ENCODE measurements at places on chromosomes 3 and 15.

DNA sequence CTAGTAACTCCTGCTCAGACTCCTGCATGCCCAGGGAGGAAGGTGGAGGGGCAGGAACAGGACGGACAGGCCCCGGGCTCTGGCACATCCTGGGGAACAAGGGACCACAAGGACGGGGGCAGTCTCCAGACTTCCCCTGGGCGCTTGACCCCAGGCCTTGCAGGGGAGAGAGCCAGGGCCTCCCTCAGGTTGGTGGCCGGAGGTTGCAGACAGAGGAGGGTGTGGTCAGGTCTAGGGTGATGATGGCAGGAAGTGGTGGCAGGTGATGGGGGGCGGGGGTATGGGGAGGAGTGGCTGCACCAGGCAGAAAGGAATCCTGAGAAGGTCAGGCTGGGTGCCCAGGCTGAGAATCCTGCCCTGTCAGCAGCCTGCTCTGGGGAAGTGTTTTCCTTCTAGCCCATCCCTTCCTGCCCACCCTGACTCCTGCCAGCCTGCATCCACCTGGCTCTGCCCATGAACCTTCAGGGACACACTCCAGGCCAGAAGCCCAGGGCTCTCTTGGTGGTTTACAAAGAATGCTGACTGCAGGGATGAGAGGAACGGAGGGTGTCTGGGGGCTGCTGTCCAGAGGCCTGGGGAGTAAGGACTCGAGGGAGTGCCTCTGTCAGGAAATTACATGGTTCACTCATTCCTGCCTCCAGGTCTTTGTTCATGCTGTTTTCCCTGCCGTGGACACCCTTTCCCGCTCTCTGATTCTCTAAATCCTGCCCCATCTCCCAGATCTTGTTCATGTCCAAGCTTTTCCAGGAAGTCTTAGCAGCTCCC lies 15.8 kb downstream of the LOXL1 start:
- no peak for DNase-seq

- no peak for DNase-seq
These were observed 117.2 kb downstream of the UACA start for GRCh38 chr15:70646169-70646568.

- no peak for DNase-seq
These were observed 478.0 kb downstream of the GABRG3 start for GRCh38 chr15:27448986-27449385.

DNA sequence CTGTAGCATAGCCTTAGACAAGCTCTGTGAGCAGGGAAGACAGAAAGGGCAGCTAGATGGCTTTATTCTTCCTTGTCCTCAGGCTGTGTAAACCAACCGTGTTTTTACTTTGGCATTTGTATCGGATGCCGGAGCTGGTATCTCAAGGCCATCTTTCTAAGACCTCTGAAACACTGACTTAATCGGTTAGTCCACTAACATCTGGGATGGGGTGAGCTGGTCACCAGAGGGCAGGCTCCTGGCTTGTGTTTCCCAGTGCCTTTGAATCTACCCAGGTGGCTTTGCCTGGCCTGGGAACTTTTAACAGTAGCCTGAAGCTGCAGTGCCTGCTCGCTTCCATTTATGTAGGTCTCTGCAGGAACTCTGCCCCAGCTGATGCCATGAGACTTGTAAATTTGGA lies 252.7 kb downstream of the NR1D2 start:
- DNase-seq = no peak

DNA sequence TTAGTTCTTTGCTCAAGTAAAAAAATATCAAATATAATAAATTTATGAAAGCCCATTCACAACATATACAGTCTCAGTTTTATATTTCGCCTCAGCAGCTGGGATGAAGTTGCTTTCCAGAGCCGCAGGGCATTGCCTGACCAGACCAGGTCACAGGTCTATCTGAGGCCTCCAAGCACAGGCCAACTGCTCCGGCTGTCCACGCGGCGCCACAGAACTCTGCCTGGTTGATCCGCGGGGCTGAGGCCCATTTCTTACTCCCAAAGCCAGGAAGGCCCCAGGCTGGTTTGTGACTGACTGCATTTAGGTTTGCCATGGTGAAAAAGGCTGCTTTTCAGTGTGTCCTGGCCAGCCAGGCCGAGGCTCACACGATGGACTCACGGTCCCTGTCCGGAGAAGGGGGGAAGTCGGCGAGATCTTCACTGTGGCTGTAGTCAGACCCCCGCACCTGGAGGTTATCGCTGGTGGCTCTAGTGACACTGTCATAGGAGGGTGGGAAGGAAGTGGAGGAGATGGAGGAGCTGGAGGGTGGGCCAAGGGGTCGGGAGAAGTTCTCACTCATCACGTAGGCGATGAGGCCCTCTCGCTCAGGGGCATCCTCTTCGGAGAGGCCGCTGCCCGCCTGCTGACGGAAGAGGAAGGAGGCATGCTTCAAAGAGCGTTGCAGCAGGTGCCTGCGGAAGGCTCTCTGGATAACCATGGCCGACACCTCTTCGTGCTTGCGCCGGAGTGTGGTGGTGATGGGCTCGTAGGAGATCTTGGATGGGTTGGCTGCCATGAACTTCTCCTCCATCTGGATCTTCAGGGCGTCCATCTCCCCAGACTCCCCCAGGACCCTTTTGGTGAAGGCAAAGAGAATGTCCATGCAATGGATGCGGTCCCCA lies 54.1 kb downstream of the EXOG start:
- DNase-seq = no peak

DNA sequence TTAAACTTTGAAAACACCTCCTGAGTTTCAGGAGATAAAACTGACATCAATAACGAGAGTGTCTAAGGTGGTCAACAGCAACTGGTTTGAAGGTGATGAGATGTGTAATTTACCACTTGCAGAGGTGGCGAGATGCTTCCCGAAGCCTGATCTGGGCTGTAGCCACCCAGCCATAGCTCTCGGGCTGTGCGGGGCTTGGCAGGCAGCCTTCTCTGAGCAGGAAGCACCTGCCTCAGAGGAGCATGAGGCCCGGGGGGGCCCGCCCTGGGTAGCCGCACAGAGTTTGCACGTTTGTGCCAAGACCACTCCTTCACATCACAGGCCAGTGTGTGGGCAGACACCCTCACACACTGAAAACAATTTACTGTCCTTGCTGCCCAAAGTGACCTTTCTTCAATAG lies 220.3 kb downstream of the CACNA2D3 start:
- DNase-seq = no peak

- no peak for DNase-seq
These were observed 46.8 kb upstream of the VILL start for GRCh38 chr3:37943631-37944314.

DNA sequence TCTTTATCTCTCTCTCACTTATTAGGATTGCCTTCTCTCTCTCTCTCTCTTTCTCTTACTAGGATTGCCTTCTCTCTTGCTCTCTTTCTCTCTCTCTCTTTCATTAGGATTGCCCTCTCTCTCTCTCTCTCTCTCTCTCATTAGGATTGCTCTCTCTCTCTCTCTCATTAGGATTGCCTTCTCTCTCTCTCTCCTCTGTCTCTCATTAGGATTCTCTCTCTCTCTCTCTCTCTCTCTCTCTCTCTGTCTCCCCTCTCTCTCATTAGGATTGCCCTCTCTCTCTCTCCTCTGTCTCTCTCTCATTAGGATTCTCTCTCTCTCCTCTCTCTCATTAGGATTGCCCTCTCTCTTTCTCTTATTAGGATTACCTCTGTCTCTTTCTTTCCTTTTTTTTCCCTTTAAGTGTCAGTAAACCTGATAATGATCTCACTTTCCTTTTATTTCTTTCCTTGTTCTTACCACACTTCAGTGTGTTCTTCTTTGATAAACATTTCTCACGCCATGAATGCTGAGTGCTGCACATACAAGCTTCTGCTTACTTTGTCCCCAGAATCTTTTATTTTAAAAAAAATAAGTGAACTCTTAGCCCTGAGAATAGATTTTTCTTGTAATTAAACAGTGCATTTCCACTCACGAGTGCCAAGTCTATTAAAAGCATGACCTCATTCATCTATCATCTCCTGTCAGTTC lies 243.4 kb upstream of the TBC1D5 start:
- DNase-seq = no peak

DNA sequence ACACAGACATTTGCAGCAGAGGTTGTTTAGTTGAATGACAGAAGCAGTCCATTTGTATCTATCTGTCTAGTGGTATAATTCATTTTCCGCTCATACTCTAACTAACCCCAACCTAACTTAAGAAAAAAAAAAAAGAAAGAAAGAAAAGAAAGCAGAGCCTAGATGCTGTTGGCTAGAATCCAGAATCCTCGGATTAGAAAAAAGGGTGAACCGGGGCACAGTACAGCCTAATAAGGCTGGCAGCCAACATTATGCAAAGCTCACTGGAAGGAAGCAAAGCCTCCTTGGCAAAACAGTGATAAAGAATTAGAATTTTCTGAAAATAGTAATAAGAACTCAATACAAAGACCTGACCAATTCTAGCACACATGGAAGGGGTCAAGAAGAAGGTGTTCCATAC lies 640.8 kb downstream of the TUSC7 start:
- no peak for DNase-seq

DNA sequence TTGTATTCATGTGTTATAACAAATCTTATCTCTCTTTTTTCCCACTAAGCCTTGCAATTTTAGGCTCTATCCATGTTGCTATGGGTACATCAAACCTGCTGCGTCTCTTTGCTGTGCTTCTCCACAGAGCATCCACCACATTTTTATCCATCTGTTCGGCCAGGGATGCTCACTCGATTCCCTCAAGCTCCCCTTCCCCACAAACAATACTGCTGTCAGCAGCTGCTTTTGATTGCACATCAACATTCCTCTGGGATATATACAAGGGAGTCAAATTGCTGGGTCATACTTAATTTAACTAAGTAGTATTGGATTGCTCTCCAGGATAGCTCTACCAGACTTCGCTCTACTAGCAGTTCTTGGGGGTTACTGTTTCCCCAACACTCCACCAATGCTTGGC lies 36.8 kb downstream of the TMEM108 start:
- DNase-seq = no peak

GRCh38 chr3:193895409-193895808 lies 240.5 kb upstream of the HES1 start:
- no peak for DNase-seq

DNA sequence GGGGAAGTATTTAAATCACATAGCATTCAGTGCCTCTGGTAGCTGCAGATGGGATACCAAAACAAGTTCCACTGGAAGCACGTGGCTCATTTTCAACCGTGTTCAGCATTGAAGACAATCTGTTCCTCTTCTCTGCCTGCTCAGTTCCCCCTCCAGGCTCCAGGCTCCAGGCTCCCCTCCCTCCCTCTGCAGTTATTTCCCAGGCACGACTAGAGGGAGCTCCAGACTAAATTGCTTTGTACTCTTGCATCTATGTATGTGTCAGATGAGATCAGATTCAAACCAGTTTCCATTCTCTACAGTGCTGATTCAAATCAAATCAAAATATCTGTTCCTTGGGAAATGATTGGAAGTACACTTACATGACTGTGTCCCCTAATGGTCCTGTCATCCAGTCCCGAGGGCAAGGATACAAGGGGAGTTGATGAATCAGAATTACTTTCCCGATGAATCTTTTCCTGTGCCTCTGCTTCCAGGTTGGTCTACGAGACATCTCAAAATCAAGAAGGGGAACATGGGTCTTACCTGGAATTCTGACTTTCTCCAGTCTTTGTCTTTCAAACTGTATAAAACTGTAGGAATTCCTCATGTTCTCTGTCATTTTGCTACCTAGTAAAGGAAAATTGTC lies 600.5 kb downstream of the EDEM1 start:
- DNase-seq = no peak

GRCh38 chr15:54033869-54034458 lies 55.7 kb downstream of the UNC13C start:
- DNase-seq = no peak

GRCh38 chr3:88775026-88775690 lies 332.3 kb upstream of the EPHA3 start:
- DNase-seq = no peak

DNA sequence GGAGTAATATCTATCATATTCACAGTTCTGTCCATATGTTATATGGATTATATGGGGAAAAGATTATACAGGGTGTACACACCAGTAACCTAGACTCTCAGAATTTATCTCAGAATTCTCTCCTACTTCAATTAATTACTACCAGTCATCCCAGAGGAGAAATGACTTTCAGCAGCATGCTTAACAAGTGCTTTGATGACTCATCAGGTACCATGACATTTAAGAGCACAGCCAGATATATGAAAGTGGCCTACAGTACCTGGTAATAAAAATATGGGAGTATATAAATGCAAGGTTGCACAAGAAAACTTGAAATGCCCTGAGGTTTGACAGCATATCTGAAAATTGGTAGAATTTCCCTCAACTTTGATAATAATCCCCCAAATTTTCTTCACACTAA lies 1273.0 kb downstream of the OTOL1 start:
- no peak for DNase-seq

GRCh38 chr15:90059208-90059985 lies 42.9 kb downstream of the IDH2 start:
- no peak for DNase-seq

GRCh38 chr15:85955501-85956391 lies 123.9 kb upstream of the AGBL1 start:
- no peak for DNase-seq

DNA sequence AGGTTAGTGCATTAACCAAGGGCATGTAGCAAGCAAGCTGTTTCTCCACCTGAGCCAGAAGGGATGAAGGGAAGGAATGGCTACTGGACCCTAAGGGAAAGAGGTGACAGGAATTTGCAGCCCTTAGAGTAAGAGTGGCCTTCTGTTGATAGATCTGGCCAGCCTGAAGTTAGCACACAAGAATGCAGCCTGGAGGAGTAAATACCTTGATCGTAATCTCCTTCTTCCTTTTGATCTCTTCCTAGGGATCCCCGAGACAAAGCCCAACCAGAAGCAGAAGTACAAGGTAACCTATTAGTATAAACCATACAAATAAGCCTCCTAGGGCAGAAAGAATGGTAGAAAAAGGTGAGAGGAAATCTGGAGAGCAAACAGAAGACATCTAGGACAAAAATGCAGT lies 134.6 kb downstream of the ATP8B4 start:
- no peak for DNase-seq

- no peak for DNase-seq
These were observed 843 bp downstream of the GLCE start for GRCh38 chr15:69161079-69161877.

- DNase-seq = no peak
These were observed 26.9 kb upstream of the HCN4 start for GRCh38 chr15:73395671-73396070.

GRCh38 chr15:50110285-50110684 lies 8.7 kb downstream of the ATP8B4 start:
- DNase-seq = no peak

- DNase-seq = no peak
These were observed 25.1 kb downstream of the ALDH1L1 start for GRCh38 chr3:126155280-126155640.

GRCh38 chr15:51267703-51268083 lies 70.7 kb downstream of the CYP19A1 start:
- no peak for DNase-seq

DNA sequence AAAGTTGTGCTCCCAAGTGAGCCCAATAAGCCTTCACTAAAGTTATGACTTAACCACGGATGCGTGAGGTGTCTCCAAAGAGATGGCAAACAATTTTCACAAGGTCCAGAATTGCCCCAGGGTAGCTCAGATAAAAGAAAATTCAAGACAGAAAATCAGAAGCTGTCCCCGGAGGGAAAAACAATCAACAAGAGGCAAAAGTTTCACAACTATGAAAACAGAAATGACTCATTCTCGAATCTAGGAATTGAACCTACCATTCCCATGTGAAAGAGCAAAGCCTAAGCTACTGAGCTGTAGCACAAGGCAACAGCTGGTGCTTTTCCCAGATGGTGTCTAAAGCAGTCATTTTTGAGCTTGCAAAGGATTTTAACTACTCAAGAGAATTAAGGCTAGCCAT lies 33.5 kb upstream of the MKRN3 start:
- DNase-seq = no peak

- DNase-seq = no peak
These were observed 6.3 kb upstream of the TLE3 start for GRCh38 chr15:70103880-70104626.

All from HS-27A (cell line).